ENCODE measurements at places on chromosomes 11 and 22.

GRCh38 chr11:112822478-112823274, 138.5 kb upstream of the NCAM1 start:
- no peak for DNase-seq

DNA sequence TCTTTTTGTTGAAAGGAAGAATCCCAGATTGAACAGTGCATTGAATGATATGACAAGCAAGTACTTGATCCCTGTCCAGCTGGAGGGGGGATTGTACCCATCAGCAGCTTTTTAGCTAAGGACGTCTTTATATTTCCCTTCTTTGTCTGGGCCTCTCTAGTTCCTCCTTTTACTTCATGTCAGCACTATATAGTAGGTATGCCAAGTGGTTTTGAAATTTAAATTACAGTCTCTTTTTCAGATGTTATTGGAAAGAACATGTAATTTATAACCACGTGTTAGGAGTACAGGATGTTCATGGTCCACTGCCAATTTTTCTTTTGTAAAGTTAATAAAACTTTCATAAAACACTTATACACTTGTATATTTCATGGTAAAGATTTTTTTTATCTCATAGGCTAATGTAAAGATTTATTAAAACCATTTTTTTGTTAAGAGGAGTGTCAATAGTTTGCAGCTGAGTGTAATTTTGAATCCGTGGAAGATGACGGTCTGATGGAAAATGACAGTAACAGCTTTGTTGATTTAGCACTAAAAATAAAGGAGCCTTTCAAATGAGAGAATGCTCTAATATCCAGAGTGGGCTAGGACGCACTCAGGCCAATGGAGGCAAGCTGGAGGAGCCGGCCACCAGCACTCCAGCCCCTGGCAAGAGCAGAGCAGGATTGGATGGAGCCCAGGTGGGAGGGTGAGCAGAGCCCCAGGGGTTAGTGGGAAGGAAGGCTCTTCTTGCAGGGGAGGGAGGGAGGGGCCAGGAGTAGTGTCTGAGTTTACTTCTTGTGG, 488.3 kb downstream of the INSC start:
- DNase-seq: no peak

DNA sequence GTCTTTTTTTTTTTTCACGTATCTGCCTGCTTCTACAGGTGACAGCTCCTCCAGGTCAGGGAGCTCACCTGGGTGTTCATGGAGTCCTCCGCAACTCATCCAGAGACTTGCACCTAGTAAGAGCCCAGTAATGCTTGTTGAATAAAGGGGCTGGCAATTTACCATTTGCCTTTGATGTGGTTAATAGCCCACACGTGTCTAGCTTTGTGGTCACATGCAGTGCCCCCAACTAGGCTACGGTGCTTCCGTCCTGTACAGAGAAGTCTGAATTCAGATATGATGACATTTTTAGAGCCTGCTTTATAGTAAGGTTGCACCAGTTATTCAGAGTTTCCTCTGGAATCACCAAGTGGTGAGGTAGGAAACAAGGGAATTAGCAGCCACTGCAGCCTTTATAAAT, 199.4 kb upstream of the MTMR2 start:
- no peak for DNase-seq

GRCh38 chr22:27993774-27994350, 74.8 kb upstream of the PITPNB start:
- no peak for DNase-seq

DNA sequence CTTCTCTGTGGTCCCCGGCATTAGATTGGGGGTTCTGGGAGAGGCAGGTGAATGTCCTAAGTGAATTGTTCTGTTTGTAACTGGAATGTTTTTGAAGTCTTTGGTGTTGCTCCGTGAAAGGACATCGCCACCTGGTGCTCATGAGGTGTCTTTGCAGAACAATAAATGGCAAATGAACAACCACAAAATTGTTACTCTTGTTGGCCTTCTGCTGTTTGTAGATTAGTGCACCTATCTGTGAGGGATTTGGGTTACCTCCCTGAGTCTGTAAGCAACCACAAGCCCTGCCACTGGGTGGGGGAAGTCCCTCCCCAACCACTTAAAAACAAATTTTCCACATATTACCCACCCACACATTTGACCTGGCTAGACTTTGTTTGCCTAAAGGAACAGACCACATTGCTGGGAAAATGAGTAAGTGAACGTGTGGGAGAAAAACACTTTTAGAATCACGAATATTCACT, 4.7 kb downstream of the MPEG1 start:
- peak; percentile 59 for DNase-seq

- DNase-seq: no peak
These were observed 375.9 kb downstream of the GUCY1A2 start for GRCh38 chr11:106642331-106642730.

DNA sequence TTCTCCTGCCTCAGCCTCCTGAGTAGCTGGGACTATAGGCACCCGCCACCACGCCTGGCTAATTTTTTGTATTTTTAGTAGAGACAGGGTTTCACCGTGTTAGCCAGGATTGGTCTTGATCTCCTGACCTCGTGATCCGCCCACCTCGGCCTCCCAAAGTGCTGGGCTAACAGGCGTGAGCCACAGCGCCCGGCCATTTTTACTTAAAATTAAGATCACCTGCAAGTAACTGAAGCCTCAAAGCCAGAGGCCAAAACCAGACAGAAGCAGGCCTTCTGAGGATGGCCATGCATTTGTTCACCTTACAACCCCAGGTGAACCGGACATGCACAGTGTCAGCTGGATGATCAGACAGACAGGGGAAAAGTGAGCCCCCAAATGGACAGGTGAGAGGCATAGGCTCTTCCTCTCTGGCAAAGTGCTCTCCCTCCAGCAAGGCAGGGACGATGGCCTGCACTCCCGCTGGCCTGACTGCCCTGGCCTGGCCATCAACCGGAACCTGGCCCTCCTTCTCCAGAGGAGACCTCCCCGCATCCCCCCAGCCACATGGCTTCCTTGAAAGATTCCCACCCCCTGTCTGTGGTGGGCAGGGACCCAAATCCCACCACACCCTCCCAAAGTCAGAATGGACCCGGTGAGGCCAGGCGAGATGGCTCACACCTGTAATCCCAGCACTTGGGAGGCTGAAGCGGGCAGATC, 25.9 kb downstream of the APOBEC3H start:
- no peak for DNase-seq

DNA sequence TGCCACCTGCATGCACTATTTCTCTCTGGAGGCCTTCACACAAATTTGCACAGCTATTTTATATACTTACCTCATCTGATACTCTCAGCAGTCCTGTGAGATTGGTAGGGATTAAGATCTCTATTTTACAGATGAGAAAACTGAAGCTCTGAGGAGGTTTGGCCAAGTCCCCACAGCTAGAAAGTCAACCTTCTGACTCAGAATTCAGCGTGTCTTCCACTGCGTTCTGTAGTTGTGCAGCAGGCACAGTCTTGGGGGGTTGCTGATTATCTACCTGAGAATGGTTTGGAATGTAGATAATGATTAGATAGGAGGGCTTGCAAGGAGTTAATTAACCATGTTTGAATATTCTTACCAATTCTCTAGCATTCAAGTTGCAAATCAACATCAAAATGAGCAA, 2.5 kb upstream of the SORL1 start:
- no peak for DNase-seq

- DNase-seq: no peak
These were observed 4.4 kb downstream of the SUSD2 start for GRCh38 chr22:24185501-24186351.

DNA sequence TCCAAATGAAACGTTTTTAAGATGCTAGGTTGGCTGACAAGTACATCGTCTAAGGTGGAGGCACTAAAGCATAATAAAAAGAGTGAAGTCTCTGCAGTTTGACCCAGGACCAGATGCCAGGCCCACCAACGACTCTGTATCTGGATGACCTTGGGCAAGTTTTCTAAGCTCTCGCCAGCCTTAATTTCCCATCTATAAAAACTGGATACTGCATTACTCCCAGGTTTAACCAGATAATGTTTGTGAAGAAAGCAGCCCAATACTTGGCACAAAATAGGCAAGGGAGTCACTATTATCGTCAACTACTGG, 49.0 kb downstream of the FAM83F start:
- DNase-seq: no peak

GRCh38 chr11:62843466-62843865, 4.1 kb upstream of the WDR74 start:
- DNase-seq: peak; percentile 43

All from fibroblast of skin of scalp (primary cell).